Upper lobe of left lung (tissue), 6 donors: ENCODE measurements at places on chromosomes 12 and 14. TPM values are rescaled to one million over a fixed set of nuclear protein-coding genes. Genes with fewer than 3 reads are reported as not detected.

Gene CIROP
- not detected for total RNA-seq

Gene TPI1
- 269 TPM for total RNA-seq

Gene SLC39A5
- total RNA-seq = not detected

DNA sequence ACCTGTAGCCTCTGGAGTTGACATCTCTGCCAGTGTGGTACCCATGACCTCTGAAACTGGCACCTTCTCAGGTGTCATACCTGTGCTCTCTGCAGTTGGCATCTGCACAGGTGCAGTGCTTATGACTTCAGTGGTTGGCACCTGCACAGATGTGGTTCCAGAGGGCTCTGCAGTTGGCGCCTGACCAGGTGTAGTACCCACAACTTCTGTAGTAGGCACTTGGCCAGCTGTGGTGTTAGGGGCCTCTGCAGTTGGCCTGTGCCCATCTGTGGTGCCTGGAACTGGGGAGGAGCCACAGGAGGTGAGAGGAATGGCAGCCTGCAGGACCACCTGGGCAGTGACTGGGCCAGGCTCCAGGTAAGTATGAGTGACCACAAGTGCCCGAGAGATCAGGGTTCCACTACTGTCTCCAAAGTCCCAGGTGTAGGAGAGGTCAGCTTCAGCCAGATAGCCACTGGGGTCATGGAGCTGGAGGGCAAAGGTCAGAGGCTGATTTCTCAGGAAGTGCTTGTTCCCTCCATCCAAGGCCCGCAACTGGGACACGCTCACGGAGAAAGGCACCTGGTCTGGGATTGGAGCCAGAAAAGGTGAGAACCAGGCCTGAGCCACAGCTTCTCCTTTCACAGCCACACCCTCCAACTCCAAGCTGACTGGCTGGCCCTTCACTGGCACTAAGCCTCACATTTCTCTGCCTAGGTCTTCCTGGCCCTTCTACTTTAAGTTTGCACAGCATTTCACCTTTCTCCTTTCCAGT, 8.6 kb downstream of the PMEL start:
- peaks cover 21% of the 10 kb centered on the region for H3K36me3 ChIP-seq
- H3K27me3 ChIP-seq = no peaks in the 10 kb centered on the region
- no peaks in the 10 kb centered on the region for H3K4me1 ChIP-seq
- H3K4me3 ChIP-seq = no peak overlapping the region
- no peak overlapping the region for H3K27ac ChIP-seq

GRCh38 chr12:132182711-132183365, 38.6 kb downstream of the NOC4L start:
- DNase-seq = no peak
- H3K4me1 ChIP-seq = peaks cover 12% of the 10 kb centered on the region
- no peak overlapping the region for H3K27ac ChIP-seq
- H3K36me3 ChIP-seq = no peaks in the 10 kb centered on the region

DNA sequence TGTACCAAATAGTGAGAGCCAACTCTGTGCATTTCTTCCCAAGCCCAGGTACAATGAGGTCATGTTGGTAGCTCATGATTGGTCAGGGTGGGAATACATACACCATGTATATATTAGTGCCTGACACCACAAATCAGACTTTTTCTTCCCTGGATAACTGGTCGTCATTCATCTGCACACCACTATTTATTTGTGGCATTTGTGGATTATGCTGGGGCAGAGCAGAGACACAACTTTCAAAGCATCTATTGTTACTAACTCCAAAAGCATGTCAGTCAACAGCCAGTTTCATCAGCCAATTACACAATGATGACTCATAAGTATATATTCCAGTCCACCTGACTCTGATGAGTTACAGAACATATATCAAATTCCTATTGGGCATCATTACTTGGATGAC, 181.7 kb downstream of the ADAMTS20 start:
- H3K4me3 ChIP-seq = no peak overlapping the region
- no peaks in the 10 kb centered on the region for H3K27me3 ChIP-seq
- no peaks in the 10 kb centered on the region for H3K4me1 ChIP-seq
- DNase-seq = no peak
- H3K27ac ChIP-seq = no peak overlapping the region

GRCh38 chr14:88364710-88365413, 20.6 kb upstream of the SPATA7 start:
- DNase-seq = no peak
- no peaks in the 10 kb centered on the region for H3K36me3 ChIP-seq
- H3K27me3 ChIP-seq = no peaks in the 10 kb centered on the region
- no peak overlapping the region for H3K4me3 ChIP-seq
- H3K4me1 ChIP-seq = no peaks in the 10 kb centered on the region

- no peak overlapping the region for H3K27ac ChIP-seq
- H3K36me3 ChIP-seq = no peaks in the 10 kb centered on the region
- H3K27me3 ChIP-seq = no peaks in the 10 kb centered on the region
Observed at GRCh38 chr12:20865873-20866272, 55.4 kb downstream of the SLCO1B3 start.

DNA sequence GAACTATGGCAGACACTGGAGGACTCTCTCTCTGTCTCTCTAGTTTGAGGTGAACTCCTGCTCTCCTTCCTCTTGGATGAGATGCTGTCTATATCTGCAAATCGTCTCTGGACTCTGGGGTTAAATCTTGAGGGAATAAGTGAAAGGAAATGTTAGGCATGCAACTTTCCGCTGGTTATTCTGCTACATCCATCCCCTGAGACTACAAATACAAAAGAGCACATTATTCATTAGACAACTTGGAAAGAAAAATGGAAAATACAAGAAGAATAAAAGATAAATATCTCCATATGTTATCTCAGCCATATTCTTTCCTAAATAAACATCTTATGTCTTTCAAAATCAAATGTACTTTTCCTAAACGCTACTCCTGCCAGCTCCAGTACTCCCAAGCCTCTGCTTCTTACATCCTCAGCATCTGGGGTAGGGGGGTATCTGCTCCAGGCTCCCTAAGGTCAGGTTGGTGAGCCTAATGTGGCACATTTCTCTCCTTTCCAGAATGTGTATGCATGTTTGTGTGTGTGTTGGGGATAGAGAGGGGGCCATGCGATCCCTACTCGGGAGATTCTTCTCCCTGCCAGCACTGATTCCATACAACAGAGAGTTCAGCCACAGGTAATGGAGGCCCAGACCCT, 102.9 kb upstream of the FSCB start:
- H3K4me1 ChIP-seq = no peaks in the 10 kb centered on the region
- H3K4me3 ChIP-seq = no peak overlapping the region
- H3K27me3 ChIP-seq = no peaks in the 10 kb centered on the region
- no peaks in the 10 kb centered on the region for H3K36me3 ChIP-seq
- DNase-seq = no peak
- no peak overlapping the region for H3K27ac ChIP-seq

GRCh38 chr14:28294834-28295440, 471.6 kb upstream of the FOXG1 start:
- H3K27ac ChIP-seq = no peak overlapping the region
- H3K27me3 ChIP-seq = no peaks in the 10 kb centered on the region
- H3K36me3 ChIP-seq = no peaks in the 10 kb centered on the region

GRCh38 chr14:105018414-105018813, 2.5 kb downstream of the CDCA4 start:
- H3K27ac ChIP-seq = no peak overlapping the region
- no peaks in the 10 kb centered on the region for H3K36me3 ChIP-seq
- no peak overlapping the region for H3K4me3 ChIP-seq
- H3K4me1 ChIP-seq = peaks cover 26% of the 10 kb centered on the region
- DNase-seq = no peak
- H3K27me3 ChIP-seq = no peaks in the 10 kb centered on the region

- no peaks in the 10 kb centered on the region for H3K4me1 ChIP-seq
- H3K27ac ChIP-seq = no peak overlapping the region
- H3K36me3 ChIP-seq = no peaks in the 10 kb centered on the region
- no peak overlapping the region for H3K4me3 ChIP-seq
- no peaks in the 10 kb centered on the region for H3K27me3 ChIP-seq
Observed at GRCh38 chr12:77625441-77625840, 205.3 kb upstream of the NAV3 start.

DNA sequence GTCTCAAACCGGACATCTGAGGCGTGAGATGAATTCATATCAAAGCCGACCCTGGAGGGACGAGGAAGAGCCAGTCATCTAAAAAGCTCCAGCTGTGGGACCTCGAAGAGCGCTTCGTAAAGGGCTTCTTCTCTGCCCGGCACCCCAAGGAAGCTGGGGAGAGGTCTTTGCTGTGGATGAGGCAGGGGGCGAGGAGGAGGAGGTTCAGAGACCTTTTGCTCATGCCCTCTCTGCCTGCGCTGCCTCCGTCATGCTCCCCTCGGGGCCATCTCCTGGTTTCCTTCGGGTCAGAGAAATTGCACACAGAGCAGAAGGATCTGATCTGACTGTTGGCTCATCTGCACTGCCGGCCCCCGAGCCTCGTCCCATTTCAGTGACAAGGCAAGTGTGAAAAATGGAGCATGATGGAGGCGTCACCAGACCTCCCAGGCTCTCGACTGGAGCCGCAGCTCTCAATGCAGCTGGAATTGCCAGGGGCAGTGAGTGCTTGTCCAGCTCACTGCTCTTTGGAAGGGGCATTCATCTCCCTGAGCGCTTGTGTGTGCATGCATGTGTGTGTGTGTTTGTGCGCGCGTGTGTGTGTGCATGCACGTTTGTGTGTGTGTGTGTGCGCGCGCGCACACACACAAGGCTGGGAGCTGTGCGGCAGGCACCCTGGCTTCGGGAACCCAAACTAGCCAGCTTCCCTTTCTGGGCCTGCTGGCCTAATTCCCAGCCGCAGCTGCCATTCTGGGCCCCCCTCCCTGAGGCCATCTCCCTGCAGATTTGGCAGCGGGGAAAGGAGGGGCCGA, 9.2 kb downstream of the CABP1 start:
- no peaks in the 10 kb centered on the region for H3K36me3 ChIP-seq
- H3K4me3 ChIP-seq = peak overlapping the region; percentile 10
- peaks cover 7% of the 10 kb centered on the region for H3K4me1 ChIP-seq
- H3K27me3 ChIP-seq = no peaks in the 10 kb centered on the region
- H3K27ac ChIP-seq = no peak overlapping the region

DNA sequence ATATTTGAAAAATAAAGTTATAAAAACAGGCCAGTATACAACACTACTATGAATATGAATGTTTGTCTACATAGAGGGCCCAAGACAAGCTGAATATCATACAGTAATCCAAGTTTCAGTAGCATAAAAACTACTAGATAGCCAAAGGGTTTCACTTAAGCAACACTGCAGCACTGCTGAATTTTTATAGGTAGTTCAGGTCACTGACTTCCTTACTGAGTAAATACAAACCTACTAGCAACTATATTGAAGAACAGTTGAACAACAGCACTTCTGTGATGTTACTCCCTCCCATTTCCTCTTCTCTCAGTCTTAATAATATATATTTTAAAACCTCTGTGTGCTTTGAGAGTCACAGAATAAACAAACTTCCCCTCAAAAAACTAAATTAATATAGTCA, 42.7 kb downstream of the GTF2A1 start:
- H3K4me3 ChIP-seq = peak overlapping the region; percentile 27
- no peaks in the 10 kb centered on the region for H3K27me3 ChIP-seq
- H3K36me3 ChIP-seq = no peaks in the 10 kb centered on the region
- H3K27ac ChIP-seq = peak overlapping the region; percentile 29
- DNase-seq = no peak

DNA sequence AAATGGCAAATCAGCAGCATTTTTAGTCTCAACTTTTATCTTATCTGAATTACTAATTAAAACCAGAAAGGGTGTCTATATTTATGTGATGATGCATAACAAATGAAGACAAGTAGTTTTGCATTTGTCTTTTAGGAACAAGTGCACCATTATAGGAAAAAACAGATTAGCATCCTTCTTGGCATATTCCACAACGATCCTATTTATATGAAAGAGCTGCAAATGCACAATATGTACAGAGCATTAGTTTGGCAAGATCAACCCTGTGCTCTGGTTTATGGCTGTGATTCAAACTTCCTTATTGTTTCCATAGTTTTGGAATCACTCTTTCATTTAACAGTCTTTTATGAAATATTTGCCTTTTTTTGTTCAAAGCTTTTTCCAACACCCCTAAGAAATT, 486.8 kb downstream of the KCNH5 start:
- no peak overlapping the region for H3K27ac ChIP-seq
- no peak for DNase-seq
- H3K27me3 ChIP-seq = no peaks in the 10 kb centered on the region
- no peaks in the 10 kb centered on the region for H3K36me3 ChIP-seq
- H3K4me1 ChIP-seq = no peaks in the 10 kb centered on the region

DNA sequence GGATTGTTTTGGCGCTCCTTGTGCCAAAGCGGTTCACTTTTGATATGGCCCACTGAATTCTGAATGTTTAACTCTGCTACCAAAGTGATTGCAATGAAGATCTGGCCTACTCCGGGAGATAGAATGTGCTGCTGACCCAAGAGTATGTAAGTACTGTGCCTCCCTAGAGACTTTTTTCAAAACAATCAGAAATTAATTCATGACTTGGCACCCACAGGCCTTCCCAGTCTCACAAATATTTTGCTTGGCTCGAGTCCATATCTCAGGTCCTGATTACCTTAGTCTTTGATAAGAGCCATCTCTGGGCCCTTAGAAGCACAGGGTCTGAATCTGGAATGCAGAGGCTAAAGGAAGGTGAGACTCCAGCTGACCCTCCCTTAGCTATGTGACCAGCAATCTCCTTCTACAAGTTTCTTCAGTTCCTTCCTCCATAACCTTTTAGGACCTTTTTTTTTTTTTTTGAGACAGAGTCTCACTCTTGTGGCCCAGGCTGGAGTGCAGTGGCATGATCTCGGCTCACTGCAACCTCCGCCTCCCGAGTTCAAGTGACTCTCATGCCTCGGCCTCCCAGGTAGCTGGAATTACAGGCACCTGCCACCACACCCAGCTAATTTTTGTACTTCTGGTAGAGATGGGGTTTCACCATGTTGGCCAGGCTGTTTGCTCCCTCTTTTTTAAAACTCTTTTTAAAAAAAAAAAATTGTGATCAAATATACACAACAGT, 49.5 kb upstream of the METAP2 start:
- no peaks in the 10 kb centered on the region for H3K36me3 ChIP-seq
- H3K27ac ChIP-seq = no peak overlapping the region
- H3K27me3 ChIP-seq = no peaks in the 10 kb centered on the region
- H3K4me3 ChIP-seq = no peak overlapping the region

DNA sequence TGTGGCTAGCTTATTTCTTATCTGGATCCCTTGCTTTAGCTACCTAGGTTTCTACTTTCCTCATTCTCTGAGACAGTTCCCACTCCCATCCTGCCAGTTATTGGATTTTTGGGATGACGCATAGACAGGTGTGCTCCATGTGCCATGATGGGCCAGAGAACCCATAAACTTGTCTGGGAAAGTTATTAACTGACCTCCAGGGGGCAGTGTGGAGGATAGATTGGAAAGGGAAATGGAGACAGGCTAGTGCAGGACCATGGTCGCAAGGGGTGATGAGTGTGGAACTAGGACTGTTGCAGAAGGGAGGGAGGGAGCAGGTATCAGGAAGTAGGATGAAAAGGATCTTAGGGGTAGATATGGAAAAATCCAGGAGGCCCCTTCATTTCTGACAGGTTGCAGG, 80.3 kb downstream of the ESRRB start:
- no peaks in the 10 kb centered on the region for H3K27me3 ChIP-seq
- no peaks in the 10 kb centered on the region for H3K36me3 ChIP-seq
- no peak overlapping the region for H3K4me3 ChIP-seq
- DNase-seq = no peak

- no peak for DNase-seq
- no peak overlapping the region for H3K4me3 ChIP-seq
- no peaks in the 10 kb centered on the region for H3K4me1 ChIP-seq
- no peaks in the 10 kb centered on the region for H3K27me3 ChIP-seq
Observed at GRCh38 chr12:75315518-75315917, 14.6 kb downstream of the CAPS2 start.
